ENCODE measurements at places on chromosomes 11 and 22.

DNA sequence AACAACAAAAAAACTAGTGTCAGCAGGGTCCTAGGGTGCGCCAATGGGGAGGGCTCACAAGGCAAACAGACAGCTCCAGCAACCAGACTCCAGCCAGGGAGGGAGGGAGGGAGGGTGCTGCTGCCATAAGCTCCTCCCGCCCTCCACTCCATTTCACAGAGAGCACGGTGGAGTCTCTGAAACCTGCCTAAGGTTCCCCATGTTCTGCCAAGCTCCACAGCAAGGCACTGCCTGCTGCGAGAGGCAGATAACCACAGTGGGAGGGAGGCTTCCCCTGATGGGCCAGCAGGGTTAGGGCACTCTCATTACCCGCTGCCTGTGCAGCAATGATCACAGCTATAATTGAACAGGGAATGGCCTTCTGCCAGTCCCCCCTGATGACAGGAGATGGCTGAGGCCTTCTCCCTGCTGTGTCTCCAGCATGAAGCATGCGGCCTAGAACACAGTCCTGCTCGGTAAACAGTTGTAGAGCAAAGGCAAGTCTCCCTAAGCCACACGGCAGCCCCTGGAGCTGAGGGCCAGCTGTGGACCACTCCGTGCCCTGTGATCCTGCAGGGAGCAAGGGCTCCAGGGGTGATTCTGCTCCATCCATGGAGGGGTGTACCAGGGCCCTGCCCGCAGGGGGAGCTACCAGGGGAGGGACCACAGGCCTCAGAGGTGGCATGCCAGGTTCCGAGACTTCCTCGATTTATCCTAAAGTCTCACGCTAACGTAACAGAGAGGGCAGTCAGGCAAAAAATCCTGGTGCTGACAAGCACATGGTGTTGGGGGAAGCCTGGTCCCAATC is 42.9 kb downstream of the PC start:
- no peak for DNase-seq

- DNase-seq: no peak
Measured at GRCh38 chr11:68574308-68574707, 110.0 kb upstream of the GAL start.

DNA sequence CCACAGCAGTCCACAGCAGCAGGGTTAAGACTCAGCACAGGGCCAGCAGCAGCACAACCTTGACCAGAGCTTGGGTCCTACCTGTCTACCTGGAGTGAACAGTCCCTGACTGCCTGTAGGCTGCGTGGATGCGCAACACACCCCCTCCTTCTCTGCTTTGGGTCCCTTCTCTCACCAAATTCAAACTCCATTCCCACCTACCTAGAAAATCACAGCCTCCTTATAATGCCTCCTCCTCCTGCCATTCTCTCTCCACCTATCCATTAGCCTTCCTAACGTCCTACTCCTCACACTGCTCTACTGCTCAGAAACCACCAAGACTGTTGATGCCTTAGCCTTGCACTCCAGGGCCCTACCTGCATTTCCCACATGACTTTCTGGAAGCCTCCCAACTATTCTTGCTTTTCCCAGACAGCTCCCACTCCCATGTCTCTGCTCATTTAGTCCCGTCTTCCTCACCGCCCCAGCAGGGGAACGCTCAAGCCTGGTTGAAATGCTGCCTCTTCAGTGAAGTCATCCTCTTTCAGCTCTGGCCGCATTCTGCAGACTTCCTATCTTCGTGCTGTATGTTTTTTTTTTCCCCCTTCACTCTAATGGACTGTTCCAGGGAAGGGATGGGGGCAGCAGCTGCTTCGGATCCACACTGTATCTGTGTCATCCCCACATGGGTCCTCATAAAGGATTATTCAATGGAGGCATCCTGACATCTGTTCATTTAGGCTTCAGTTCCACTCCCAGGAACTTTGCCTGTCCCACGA is 3.3 kb downstream of the IL18BP start:
- no peak for DNase-seq

DNA sequence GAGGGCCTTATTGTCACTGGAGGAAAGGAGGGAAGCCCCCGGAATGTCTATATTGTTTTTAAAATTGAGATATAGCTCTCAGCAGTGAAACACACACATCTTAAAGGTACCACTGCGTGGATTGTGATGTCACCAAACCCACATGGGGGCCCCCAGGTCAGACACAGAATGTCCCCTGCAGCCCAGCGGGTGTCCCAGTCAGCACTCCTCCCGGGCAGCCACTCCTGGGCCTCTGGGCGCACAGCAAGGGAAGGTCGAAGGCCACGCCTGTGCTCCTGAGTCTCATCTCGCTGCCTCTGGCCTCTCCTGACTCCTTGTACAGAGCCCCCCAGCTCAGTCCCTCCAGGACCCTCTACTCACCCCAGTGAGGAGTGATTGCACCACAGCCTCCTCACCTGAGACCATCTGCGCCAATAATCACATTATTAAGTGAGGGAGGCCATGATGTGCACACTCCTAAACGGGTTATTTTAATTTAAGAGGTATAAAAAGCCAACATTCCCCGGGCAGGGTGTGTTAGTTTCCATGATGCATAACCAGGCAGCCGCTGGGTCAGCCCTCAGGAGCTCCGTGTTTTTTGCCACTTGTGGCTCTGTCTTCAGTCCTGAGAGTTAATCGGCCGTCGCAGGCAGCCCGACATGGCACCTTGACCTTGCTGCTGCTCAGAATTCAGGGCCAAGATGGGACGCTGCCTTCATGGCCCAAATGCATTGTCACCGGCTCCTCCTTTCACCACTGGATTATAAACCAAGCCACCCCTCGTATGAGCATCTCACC is 1089.3 kb downstream of the BRD1 start:
- DNase-seq: no peak

GRCh38 chr22:20284471-20285086 is 16.5 kb upstream of the RTN4R start:
- DNase-seq: no peak

DNA sequence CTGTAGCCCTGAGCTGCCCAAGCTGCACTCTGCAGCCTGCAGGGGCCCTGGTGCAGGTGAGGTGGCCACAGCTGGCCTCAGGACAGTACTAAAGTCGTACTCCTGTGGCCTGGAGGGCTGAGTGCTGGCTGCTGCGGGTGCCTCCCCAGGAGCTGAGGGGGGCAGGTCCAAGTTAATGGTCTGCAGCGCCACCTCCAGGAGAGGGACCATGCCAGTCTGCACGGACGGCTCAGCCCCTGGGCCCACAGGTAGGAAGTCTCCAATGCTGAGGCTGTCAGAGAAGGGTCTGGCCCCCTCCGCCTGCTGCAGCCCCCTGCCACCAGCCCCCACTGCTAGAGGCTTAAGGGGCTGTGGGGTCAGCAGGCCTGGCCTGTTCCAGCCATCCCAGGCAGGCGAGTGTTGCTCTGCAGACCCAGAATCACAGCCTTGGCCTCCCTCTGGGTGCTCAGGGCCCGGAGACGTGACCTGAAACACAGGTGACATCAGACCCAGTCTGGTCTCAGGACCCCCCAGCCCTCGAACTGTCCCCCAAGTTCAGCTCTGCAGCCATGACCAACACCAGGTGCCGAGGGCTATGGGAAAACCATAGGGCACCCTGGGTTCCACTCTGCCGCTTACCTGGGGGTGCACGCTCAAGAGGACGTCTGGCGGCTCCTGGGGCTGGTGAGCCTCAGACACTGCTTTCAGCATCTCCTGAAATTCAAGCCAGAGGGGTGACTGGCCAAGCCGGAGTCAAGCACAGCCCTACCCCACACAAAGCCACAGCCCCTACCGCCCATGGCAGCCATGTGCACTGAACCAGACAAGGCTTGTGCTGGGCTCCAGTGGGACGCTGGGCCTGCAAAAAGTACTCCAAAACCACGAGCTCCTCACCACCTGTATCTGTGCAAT is 20.8 kb downstream of the SELENOO start:
- no peak for DNase-seq

DNA sequence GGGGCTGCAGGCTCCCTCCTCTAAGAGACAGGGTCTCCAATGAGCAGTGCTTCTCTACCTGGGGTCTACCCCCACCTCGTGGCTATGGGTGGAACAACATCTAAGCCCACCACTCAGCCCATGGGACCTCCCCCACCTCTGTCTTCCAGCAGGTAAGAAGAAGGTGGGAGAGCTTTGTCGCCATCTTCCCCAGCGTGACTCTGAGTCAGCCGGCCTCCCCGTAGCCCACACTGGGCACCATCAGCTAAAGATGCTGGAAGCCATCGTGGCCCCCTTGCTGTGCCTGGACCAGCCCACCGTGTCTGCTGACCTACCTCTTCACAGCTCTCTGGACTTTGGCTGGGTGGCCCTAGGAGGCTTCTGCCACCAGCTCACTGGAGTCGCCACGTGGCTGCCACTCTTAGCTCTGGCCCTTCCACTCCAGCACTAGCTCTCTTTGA is 944 bp downstream of the C11orf86 start:
- no peak for DNase-seq

DNA sequence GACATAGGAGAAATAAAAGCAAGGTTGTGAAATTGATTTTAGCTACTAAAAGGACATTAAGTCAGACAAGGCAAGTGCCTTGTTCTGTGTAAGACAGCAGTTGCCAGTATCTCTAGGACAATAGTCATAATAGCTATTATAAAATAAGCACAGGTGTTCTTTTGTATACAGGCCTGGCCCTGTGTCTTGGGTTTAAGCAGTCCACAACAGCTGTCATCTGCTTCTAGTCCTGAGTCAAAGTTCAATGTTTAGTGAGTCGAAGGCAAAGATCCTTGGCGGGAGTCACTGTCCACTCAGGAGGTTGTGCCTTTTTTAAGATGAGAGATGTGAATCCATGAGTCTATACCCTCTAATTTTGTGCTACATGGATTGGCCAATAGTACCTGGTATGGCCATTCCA is 79.5 kb downstream of the SC5D start:
- no peak for DNase-seq

DNA sequence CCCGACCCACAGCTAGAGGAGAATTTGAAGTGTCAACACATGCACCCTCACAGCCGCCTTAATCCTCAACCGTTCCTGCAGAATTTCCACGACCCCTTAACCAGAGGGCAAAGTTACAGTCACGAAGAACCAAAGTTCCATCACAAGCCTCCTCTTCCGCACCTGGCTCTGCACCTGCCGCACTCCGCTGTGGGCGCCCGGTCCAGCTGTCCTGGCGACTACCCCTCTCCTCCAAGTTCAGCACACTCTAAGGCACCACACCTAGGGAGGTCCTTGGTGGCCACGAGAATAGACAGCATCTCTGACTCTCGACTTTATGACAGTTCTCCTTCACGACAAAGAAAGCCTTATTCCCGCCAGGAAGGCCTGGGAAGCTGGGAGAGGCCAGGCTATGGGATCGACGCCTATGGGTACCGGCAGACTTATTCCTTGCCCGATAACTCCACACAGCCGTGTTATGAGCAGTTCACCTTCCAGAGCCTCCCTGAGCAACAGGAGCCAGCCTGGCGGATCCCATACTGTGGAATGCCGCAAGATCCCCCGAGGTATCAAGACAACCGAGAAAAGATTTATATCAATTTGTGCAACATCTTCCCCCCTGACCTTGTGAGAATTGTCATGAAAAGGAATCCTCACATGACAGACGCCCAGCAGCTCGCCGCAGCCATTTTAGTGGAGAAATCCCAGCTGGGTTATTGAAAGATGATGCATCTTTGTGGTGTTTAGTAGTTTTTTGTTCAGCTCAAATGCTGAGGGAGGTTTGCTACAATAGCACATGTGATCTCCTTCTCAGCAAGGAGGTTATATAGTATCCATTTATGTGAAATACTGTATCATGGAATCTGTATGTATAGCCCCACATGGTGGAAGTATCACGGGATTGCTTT is 72.1 kb downstream of the ZC3H12C start:
- DNase-seq: no peak

DNA sequence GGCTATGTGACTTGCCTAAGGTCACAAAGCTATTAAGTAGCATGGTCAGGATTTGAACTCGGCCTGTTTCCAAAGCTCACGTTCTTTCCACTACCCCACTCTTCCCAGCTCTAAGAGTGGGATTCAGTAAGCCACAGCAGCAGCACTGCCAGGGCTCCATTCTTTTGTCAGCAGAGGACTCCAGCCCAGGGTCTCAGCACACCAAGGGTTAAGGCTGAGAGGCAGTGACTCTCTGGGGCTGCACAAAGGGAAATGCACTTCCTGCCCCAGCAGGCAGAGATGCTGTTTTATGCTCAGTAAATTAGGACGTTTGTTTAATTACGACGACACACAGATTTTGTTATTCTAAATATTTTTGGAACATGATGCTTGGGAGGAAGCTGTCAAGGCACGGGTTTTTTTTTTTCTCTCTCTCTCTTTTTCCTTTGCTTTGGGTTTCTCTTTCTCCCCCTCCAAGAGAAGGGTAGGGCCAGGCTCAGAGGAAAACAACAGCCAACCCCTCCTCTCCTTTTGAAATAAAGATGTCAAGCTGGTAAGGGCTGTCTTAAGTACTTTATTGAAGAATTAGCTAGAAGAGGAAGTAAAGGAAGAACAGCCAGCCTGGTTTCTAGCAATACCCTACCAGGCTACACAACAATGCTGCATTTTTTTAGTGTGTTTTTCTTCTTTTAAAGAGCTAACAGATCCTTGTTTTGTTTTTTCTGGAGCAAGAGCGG is 2.8 kb downstream of the MYH9 start:
- no peak for DNase-seq

- no peak for DNase-seq
Measured at GRCh38 chr11:16613512-16614381, 124.7 kb upstream of the C11orf58 start.

DNA sequence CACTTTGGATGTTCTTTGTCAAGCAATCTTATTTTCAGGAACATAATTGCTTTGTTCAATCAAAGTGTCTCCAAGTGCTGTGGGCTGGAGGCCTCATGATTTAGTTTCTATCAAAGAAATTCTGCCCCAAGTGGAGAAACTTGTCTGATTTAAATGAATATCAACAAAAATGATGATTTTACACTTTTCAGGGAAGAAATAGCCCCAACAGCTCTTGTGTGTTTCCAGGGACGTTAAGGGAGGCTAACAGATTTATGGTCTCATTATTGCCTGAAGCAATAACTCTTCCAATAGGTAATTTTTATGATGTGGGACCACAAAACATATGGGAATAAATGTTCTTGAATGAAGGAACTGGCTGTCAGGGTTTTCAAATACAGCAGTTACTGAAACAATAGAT is 699.1 kb downstream of the FAM181B start:
- no peak for DNase-seq

DNA sequence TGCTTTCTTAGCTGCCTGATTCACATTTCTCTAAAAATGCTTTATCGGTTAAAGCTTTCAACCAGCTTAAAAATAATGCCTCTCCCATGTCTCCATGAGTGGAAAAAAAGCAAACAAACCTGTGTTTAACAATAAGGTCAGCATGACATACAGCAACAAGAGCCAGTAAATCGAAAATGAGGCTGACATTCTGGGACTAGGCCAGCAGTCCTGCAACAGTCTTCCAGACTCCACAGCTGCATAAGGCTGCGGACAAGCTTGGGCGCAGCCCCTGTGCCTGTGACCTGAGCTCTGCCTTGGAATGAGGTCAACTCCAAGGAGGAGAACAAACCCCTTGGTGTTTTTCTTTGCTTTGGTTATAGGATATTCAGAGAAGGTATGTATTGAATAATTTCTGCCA is 95.5 kb downstream of the PGR start:
- DNase-seq: no peak

- DNase-seq: no peak
Measured at GRCh38 chr11:34601085-34601444, 19.8 kb upstream of the EHF start.

- DNase-seq: no peak
Measured at GRCh38 chr11:118088531-118088930, 1.8 kb upstream of the SMIM35 start.

Data from esophagus squamous epithelium (tissue), 5 donors.